ENCODE measurements at places on chromosomes 1 and 21.

GRCh38 chr1:166980818-166981217 lies 5.5 kb upstream of the ILDR2 start:
- DNase-seq: no peak

GRCh38 chr1:10424034-10424433 lies 6.2 kb upstream of the CENPS start:
- no peak for DNase-seq

- no peak for DNase-seq
Measured at GRCh38 chr1:237789619-237790018, 101.1 kb downstream of the ZP4 start.

DNA sequence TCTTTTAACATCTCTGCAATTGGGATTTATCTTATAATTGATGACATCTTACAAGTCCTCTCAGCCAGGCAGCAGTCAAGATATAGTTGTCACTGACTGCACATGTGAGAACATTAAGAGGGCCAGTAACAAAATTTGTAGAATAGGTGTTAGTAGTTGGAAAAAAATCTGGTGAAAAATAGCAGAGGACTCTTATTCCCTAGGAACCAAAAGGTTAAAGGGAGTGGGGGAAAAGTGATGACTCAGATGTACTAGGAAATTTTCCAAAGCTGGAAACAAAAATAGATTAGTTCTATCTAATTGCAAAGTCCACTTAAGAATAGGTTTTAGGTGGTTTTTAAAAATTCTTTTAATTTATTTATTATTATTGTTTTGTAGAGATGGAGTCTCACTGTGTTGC lies 3.6 kb downstream of the NUP210L start:
- no peak for DNase-seq

- DNase-seq: no peak
Measured at GRCh38 chr1:15592285-15592684, 7.4 kb upstream of the AGMAT start.

GRCh38 chr21:34649400-34649799 lies 19.4 kb upstream of the CLIC6 start:
- DNase-seq: no peak

DNA sequence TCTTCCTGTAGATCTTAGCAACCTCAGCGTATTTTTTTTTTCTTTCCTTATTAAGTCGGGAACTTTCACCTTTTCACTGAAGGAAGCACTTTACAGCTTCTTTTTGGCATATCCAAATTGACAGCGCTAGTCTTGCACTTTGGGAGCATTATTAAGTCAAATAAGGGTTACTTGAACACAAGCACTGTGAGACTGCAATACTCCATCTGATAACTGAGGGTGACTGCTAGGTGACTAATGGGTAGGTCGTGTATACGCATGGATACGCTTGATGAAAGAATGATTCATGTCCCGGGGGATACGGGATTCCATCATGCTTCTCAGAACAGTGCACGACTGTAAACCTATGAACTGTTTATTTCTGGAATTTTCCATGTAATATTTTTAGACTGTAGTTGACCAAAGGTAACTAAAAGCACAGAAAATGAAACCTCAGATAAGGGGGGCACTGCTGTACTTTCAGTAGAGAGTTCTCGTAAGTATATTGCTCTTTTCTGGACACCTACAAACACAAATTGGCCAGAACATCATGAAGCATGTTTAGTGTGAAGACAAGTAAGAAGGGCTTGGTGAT lies 364.7 kb downstream of the SMYD3 start:
- no peak for DNase-seq

DNA sequence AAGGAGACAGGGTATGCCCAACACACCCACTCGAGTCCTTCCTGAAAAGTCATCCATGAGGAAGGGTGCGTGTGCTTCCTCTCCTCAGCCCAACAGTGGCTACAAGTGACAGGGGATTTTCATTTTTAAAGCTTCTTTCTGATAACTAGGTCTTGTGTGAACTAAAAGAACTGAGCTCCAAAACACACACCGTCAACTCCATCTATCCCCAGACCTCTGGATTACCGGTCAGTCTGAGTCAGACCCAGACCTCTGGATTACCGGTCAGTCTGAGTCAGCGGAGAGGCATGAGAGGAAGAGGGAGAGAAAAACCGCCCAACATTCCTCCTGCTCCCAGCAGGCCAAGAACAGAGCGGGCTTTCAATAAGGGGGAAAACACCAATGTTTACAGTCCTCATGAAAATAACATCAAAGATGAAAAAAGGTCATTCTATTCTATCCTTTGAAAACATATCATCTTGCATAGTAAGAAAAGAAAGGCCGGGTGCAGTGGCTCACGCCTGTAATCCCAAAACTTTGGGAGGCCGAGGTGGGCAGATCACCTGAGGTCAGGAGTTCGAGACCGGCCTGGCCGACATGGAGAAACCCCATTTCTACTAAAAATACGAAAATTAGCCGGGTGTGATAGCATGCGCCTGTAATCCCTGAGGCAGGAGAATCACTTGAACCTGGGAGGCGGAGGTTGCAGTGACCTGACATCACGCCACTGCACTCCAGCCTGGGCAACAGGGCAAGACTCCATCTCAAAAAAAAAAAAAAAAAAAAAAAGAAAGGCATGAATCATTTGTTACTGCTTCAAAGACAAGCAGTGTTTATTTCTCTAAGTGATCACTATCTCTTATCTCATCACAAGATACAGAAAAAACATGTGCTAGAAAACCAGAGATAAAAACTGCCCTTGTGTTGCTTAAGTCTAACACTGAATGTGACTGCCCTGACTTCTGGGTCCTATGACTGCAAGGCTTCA lies 3.4 kb downstream of the PTTG1IP start:
- no peak for DNase-seq

GRCh38 chr1:227125929-227126545 lies 185.9 kb downstream of the COQ8A start:
- DNase-seq: no peak

DNA sequence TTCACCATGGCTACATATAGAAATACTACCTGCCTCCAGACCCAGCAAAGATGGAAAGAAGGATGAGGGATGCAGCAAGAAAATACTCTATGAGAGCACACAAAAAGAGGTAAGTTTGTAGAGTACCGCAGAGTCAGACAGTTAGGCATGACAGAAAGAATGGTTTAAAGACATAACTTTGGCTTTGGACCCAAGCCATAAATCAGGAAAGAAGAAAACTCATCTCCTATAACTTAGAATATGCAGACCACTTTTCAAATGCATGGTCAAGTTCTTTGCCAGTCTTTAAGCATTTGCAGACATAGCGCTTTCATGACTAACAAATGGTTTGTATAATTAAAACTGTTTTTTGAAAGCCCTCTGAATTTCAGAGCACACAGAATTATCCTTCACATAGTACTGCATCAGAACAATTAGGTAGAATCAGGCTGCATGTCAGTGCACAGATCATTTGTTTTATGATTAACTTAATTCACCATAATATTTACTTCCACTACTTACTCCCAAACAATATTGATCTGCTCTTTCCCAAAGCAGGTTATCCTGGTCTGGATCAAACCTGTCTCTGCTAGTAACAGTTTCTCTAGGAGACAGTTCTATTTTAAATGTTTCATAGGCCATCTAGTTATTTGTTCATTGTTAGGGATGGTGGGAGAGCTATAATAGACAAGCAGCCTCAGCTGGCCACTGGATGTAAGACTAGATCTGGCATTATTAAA lies 280.7 kb upstream of the NR5A2 start:
- no peak for DNase-seq

DNA sequence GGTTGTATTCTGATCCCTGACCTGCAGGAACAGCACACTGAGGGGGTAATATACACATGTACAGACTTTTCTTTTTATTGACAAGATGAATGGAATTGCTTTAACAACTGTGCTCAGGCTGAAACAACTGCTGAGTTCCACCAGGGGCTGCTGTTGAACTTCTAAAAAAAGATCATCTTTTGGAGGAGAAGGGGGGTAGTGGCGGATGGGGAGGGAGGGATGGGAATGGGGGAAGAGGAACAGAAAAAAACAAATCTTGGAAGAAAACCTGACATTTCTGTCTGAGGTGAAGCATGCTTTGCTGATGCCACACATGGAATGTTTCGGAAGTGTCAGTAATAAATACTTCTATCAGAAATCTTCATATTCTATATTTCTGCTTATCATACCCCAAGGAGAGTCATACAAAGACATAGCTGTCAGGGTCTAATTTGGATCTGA lies 75.0 kb downstream of the RWDD3 start:
- no peak for DNase-seq

GRCh38 chr1:29208442-29208841 lies 22.3 kb downstream of the MECR start:
- no peak for DNase-seq

- no peak for DNase-seq
Measured at GRCh38 chr1:25433389-25434186, 2.9 kb downstream of the MACO1 start.

GRCh38 chr1:67685558-67686266 lies 711 bp downstream of the GADD45A start:
- DNase-seq: peak; percentile 49

GRCh38 chr1:19647643-19648042 lies 3.5 kb downstream of the NBL1 start:
- DNase-seq: no peak

DNA sequence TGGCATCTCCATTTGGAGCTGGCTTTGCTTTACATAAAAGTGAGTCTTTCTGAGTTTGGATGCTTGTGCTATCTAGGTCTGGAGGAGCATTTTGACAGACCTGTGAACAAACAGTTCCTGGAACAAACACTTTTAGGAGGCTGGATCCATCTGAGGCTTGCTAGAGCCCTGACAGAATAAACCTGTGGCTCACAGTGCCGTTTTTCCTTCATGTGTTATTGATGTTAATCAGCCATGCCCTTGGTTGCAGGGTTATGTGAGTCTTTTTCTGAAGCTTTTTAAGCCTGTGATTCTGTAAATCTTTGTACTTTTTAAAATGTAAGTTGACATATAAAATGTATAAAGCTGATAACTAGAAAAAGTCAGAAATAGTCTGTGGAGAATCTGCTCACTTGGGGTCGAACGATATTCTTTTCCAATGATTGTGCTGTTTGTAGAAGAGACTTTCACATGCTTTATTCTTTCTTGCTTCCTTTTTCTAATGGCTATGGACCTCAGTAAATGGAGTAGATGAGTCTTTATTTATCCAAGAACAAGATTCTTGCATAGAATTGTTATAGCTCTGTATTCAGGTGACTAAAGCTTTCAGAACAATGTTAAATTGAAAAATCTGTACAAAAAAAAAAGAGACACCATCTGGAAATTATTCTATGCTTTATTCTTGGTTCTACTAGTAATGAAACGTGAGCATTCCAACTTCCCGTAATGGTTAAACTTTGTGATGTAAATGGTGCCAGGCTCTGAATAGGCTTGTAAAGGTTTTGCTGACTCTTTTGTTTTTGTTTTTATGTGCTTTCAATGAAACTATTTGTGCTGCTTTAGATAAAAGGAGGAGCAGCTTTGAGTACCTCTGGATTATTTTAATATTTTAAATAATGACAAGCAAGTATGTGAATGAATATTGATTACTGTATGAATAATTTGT lies 53.7 kb downstream of the CACHD1 start:
- no peak for DNase-seq

DNA sequence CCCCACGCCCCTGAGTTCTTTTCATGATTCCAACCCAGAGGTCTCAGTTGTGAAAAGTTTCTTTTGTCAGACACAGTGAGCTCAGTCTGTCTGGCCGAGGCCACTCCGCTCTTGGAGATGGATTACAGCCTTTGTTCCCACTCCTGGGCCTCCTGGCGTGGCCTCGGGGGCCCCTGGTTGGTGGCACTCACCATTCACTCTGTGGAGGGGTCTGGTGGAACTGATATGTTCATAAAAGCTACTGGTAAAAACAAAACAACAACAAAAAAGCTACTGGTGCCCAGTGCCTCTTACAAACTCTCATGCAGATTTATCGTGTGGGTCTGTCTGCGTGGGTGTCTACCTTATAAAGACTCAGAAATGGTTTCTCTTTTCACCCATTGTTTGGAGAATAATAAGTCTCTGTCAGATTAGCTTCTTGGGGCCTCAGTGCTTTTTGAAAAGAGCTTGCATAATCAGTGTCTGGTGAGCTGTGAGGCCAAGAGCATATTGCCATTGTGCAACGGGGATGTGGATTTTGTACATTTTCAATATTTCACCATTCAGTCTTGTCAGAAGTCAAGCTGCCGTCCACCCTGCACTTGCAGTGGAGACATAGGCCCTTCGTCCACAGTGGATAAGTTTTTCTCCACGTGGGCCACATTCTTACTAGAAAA lies 86.7 kb downstream of the GALNT2 start:
- no peak for DNase-seq

GRCh38 chr21:25297117-25297516 lies 310.2 kb downstream of the MRPL39 start:
- DNase-seq: no peak

DNA sequence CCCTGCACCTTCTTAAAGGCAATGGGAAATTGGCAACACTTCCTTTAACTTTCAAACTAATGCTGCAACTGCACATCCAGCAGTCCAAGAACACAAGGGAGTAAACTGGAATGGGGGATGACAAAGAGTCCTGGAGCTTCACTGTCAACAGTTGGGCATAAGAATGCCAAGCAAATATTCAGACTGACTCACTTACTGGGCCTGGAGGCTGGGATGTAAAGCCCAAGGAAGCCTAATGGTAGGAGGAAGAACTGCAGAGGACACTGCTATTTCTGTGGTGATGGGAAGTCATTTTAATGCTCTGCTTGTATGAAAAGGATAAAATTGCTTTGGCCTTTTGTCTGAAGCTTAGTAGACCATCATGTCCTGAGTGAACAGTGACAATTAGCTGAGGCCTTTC lies 15.7 kb upstream of the DMRTA2 start:
- DNase-seq: no peak

DNA sequence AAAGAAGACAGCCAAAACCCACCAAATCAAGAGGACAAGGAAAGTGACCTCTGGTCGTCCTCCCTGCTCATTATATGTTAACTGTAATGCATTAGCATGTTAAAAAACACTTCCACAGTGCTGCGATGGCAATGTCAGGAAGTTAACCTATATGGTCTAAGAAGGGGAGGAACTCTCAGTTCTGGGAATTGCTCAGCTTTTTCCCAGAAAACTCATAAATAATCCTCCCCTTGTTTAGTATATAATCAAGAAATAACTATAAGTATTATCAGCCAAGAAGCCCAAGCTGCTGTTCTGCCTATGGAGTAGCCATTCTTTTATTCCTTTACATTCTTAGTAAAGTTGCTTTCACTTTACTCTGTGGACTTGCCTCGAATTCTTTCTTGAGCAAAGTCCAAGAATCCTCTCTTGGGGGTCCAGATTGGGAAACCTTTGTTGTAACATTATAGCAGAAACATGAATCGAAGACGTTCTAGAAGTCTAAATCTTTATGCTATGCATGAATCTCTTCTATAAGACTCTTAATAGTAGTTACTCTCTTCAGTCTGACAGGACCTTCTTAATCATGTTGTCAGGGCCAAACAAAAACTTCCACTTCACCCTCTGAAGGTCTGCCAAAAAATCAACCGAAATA lies 110.0 kb upstream of the VANGL1 start:
- no peak for DNase-seq

- no peak for DNase-seq
Measured at GRCh38 chr1:82090104-82090503, 289.4 kb downstream of the ADGRL2 start.

All from activated T-helper 1 cell treated with Interleukin-2 at 50 U/mL for 16 hours (primary cell).